Cardiac fibroblast (primary cell): ENCODE measurements at places on chromosomes 11 and 22.

GRCh38 chr11:65559951-65560537 is 1.9 kb upstream of the LTBP3 start:
- peak; percentile 59 for DNase-seq

DNA sequence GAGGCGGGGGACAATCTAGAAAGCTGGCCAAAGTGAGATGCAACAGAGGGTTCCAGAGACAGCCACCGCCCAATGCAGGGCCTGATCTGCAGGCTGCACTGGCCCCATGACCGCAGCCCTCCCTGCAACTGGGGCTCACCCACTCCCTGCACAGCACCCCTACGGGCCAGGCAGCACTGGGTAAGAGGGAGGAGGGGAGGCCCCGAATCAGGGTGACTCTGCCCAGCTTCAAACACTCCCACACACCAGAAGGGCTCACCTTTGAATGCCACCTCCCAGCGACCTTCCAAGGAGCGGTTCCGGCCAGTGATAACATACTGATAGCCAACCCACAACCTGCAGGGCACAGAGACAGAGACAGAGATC is 59.3 kb downstream of the DGCR2 start:
- DNase-seq, result no peak

DNA sequence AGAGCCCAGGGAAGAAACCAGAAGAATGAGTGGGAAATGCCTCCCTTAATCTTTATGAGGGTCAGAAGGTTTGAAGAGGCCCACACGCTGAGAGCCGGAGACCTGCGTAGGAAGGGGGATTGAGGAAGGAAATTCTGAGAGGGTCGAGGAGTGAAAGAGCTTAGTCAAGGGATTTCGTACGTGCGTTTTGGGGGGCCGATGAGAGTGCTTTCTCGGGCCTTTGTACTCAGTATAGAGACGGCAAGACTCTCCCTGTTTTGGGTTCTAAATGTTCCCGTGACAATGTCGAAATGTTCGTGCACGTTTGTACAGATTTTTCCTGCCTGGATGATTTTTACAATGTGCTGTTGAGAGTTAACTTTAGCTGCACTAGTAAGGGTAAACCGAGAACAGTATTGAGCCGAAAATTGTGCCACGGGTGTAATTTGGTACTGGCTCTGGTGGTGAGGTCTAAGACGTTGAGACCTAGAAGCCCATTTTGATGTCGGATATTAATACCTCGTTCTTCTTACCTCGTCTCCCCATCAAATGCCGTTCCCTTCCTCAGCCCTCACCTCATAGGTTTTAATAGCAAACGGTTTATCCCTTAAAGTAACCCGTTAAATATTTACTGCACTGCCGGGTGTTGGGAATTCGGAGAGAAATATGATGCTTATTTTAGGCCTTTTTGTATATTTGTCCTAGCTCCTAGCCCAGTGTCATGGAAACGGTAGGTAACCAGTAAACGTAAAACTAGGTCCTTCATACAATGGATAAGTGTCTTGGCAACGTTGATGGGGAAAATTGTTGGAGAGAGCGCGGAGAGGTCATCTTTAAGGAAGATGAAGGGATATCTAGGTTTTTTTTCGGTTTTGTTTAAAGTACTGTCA is 734 bp downstream of the C11orf58 start:
- DNase-seq, result peak; percentile 49

GRCh38 chr11:60214386-60214785 is 28.6 kb downstream of the MS4A4E start:
- DNase-seq, result no peak
